Right atrium auricular region (tissue), 2 donors: ENCODE measurements at places on chromosomes 1 and 21. TPM values are rescaled to one million over a fixed set of nuclear protein-coding genes. Genes with fewer than 3 reads are reported as not detected.

DNA sequence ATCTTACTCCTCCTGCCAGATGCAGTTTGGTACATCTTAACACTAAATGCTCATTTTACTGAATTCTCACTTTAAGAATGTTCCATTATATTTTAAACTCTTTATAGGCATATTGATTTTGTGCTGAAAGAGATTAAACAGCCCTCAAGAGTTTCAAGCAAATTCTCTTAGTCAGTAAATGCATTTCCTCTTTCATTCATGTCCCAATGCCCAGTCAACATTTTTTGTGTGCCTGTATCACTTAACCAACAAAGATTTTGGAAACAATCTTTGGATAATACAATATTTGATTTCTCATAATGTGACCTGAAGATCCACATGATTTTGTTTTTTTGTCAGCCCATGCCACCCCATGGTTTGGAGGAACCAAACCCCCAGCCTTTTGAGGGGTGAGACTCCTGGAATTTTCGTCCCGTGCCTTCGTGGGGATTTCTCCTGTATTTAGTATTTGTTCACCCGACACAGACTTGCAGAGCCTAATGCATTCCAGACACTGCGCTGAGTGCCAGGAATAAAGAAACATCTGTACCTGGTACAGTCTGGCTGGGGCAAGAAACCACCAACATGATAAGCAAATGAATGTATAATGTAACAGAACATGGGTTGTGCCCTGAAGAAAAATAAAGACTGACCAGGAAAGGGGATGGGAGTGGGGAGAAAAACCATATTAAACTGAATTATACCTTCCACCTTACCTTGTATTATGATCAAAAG lies 47.1 kb upstream of the ETS2 start:
- H3K4me3 ChIP-seq, result no peak overlapping the region
- H3K27me3 ChIP-seq, result no peaks in the 10 kb centered on the region
- no peaks in the 10 kb centered on the region for H3K36me3 ChIP-seq

- no peaks in the 10 kb centered on the region for H3K36me3 ChIP-seq
- H3K27ac ChIP-seq, result no peak overlapping the region
- no peak for DNase-seq
- H3K4me3 ChIP-seq, result no peak overlapping the region
- no peaks in the 10 kb centered on the region for H3K27me3 ChIP-seq
These were observed 810.6 kb upstream of the ADGRL4 start for GRCh38 chr1:79817031-79817560.

Gene GNG5
- 143 TPM for total RNA-seq

Gene HCRTR1
- 0.43 TPM for total RNA-seq

Gene BECN2
- total RNA-seq, result not detected

Gene GUCA2A
- total RNA-seq, result not detected

Gene FH
- total RNA-seq, result 170 TPM
